ENCODE measurements at places on chromosomes 1 and 21.

DNA sequence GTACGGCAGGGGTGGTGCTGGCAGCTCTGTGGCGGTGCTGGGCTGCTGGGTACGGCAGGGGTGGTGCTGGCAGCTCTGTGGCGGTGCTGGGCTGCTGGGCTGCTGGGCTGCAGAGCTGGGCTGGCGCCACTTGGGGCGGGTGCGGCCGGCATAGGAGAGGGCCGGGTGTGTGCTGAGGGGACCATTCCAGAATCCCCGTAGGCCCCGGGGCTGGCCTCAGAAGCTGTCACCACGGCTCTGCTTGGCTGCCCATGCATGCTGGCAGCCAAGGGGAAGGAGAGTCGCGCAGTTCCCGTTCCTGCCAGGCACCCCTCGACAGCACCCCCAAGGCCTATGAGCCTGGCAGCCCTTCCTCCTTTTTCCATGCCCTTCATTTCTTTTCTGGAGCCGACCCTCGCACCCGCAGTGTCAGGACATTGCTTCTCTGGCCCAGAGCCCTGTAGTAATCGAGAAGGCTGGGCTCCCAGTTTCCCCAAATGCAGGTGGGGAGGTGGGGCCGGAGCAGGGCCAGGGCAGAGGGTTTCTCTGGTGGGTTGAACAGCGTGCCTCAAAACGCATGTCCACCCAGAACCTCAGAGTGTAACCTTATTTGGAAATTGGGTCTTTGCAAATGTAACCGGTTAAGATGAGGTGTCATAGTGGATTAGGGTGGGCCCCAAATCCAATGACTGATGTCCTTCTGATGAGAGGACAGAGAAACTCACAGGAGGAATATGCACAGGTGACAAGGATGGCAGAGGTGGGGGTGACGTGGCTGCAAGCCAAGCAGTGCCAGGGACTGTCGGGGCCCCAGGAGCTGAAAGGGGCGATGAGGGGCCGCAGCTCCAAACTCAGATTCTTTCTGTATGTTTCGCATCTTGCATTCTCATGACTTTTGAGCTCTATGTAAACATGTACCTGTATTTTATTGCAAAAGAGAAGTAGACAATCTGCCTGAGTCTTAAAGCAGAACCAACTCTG is 71.0 kb upstream of the ACTRT2 start:
- H3K27me3 ChIP-seq = no peaks in the 10 kb centered on the region
- no peak for DNase-seq
- H3K27ac ChIP-seq = no peak overlapping the region
- no peaks in the 10 kb centered on the region for H3K36me3 ChIP-seq

DNA sequence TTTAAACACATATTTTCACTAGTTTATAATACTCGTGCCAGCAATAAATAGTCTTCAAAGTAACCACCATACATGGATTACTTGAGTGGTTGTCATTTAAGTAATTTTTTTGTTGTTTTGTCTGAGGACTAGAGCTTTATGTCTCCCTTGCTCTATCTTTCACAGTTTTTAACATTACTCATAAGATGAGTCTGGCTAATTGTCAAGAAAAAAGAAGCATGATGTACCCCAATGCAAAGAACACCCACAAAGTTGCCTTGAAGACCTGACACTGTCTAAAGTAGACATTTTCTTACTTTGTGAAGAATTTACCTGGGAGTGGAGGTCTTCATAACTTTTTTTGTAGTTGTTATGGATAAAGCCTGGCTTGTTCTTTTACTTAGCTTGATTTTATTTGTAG is 210.4 kb upstream of the BRINP3 start:
- no peak overlapping the region for H3K4me3 ChIP-seq
- no peaks in the 10 kb centered on the region for H3K4me1 ChIP-seq
- no peaks in the 10 kb centered on the region for H3K27me3 ChIP-seq
- H3K36me3 ChIP-seq = no peaks in the 10 kb centered on the region

DNA sequence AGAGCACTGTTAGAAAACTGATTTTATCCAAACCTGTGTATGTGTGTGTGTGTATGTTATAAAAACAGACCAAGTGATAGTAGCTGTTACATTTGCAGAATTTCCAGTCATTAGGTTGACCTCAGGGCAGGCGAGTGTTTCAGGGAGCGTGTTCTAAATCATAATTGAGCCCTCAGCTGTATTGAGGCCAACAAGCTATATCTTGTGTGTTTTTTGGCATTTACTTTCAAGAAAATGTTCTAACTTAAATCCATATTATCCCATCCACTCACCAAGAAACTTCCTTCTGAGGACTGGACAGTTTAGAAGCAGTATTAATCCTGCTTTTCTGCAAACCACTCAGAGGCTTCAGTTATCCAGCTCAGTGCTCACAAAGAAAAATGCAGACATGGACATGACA is 12.0 kb downstream of the DDAH1 start:
- DNase-seq = no peak
- no peak overlapping the region for H3K27ac ChIP-seq
- H3K4me3 ChIP-seq = no peak overlapping the region
- H3K27me3 ChIP-seq = no peaks in the 10 kb centered on the region
- no peaks in the 10 kb centered on the region for H3K36me3 ChIP-seq

DNA sequence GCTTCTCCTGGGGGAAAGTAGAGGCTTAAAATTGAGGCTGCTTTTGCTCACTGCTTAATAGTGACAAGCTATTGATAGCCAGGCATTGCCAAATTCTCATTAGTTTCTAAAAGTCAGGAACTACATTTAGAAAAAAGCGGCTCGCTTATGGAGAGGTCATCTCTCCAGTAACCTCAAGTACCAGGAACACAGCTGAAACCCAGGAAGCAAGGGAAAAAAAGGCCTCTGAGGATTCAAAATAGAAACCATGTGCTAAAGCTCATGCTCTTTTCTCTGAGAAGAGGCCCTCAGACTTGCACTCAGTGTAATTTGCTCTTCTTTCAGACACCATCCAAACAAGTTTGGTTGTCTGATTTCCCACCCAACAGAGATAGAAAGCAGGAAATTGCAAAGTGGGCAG is 261.4 kb upstream of the USP25 start:
- no peaks in the 10 kb centered on the region for H3K27me3 ChIP-seq
- no peak overlapping the region for H3K4me3 ChIP-seq
- DNase-seq = no peak
- no peaks in the 10 kb centered on the region for H3K36me3 ChIP-seq

DNA sequence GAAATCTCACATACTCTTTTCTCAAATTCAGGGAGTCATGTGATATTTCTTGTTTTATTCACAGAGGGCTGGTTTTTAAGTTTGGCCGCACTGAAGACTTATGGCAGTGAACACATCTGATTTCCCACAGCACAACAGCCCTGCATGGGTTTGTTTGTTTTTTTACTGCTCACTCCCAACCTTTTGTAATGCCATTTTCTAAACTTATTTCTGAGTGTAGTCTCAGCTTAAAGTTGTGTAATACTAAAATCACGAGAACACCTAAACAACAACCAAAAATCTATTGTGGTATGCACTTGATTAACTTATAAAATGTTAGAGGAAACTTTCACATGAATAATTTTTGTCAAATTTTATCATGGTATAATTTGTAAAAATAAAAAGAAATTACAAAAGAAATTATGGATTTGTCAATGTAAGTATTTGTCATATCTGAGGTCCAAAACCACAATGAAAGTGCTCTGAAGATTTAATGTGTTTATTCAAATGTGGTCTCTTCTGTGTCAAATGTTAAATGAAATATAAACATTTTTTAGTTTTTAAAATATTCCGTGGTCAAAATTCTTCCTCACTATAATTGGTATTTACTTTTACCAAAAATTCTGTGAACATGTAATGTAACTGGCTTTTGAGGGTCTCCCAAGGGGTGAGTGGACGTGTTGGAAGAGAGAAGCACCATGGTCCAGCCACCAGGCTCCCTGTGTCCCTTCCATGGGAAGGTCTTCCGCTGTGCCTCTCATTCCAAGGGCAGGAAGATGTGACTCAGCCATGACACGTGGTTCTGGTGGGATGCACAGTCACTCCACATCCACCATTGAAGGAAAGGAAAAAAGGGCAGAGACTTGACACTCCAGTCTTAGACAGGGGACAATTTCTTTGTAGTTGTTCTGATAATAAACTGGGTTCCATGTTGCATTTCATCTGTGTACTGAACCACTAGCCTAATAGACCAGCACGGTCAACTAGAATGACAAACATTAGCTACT is 22.8 kb downstream of the TMEM50A start:
- no peaks in the 10 kb centered on the region for H3K27me3 ChIP-seq
- H3K4me3 ChIP-seq = no peak overlapping the region

GRCh38 chr1:176469450-176470010 is 6.6 kb downstream of the PAPPA2 start:
- no peak for DNase-seq
- H3K4me3 ChIP-seq = no peak overlapping the region
- peaks cover 7% of the 10 kb centered on the region for H3K4me1 ChIP-seq
- no peaks in the 10 kb centered on the region for H3K27me3 ChIP-seq

- no peak overlapping the region for H3K4me3 ChIP-seq
- DNase-seq = peak; percentile 1
- H3K36me3 ChIP-seq = no peaks in the 10 kb centered on the region
Measured at GRCh38 chr21:16002874-16003466, 273.2 kb downstream of the USP25 start.

GRCh38 chr1:228249513-228250305 is 41.9 kb downstream of the OBSCN start:
- H3K27me3 ChIP-seq = no peaks in the 10 kb centered on the region
- no peaks in the 10 kb centered on the region for H3K4me1 ChIP-seq
- no peak overlapping the region for H3K4me3 ChIP-seq
- peaks cover 20% of the 10 kb centered on the region for H3K36me3 ChIP-seq
- no peak for DNase-seq
- no peak overlapping the region for H3K27ac ChIP-seq

DNA sequence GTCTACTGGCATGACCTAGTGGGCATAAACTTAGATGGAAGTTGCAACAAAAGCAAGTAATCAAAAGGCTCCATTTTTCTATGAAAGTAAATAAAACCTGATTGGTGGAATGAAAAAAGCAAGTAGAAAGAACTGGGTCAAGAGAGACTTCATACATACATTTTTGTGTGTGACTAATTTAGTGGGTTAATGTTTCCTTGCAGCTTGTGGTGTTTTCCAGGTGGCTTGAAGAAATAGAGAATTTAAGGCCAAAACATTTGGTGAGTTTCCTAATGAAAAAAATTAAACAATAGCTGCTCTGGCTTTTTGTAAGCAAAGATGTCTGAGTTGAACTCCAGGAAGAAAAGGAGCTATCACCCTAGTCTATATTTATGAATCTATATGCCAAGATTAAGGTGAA is 71.0 kb downstream of the ZC3H11B start:
- no peaks in the 10 kb centered on the region for H3K27me3 ChIP-seq
- H3K36me3 ChIP-seq = no peaks in the 10 kb centered on the region

DNA sequence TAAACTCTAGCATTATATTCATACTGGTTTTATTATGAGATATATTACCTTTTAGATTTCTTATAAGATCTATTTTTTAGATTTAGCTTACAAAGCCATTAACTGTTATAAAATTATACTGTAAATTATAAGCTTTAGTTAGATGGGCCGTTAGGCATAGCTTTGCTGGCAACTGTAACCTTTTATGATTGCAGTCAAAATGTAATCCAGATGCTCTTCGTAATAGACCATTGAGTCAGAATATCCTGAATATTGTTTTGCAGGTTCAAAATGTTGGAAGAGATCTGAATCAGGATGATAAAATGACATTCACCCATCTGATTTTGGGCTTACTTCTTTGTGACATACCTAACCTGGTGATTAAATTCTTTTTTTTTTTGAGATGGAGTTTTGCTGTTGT is 20.9 kb downstream of the ITSN1 start:
- no peak overlapping the region for H3K4me3 ChIP-seq
- no peaks in the 10 kb centered on the region for H3K27me3 ChIP-seq
- no peak overlapping the region for H3K27ac ChIP-seq
- DNase-seq = no peak
- H3K36me3 ChIP-seq = no peaks in the 10 kb centered on the region
- peaks cover 12% of the 10 kb centered on the region for H3K4me1 ChIP-seq

DNA sequence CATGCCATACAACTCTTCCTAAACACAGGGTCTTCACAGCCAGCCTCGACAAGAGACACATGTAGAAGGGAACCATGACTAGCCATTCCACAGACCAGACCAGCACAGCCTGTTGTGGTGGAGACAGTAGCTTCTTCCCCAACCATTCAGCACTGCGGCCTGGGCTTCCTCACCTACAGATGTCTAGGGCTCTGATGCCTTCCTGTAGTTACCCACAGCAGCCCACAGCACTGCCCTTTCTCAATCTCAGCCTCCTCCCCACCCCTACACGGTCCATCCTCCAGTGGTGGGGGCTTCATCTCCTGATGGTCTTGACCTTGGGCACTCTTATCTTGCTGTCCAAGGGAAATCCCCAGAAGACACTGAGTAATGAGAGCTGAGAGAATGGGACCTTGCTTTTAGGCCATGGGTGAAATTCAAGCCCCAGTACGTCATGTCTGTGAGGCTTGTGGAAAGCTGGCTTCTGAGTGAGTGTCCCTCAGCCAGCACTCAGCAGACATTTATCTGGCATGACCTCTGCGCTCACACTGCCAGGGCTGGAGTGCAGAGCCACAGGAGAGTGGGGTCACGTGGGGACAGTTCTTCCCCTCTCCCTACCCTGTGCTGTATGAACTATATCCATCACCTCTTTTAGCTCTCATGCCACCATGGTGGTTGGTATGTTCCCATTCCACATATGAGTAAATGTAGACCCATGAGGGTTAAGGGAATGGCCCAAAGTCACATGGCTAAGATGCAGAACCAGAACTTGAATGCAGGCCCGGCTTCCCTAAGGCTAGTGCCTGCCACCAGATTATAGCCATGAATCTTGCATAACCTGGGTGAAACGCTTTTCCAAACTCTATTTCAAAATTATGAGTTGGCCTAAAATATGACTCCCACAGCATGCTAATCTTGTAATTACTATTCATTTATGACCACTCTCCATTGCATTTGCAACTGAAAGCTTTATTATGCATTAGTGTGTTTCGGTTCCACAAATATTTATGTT is 104.7 kb downstream of the HIVEP3 start:
- H3K27me3 ChIP-seq = no peaks in the 10 kb centered on the region
- no peak overlapping the region for H3K27ac ChIP-seq
- H3K4me3 ChIP-seq = no peak overlapping the region
- peak; percentile 95 for DNase-seq

DNA sequence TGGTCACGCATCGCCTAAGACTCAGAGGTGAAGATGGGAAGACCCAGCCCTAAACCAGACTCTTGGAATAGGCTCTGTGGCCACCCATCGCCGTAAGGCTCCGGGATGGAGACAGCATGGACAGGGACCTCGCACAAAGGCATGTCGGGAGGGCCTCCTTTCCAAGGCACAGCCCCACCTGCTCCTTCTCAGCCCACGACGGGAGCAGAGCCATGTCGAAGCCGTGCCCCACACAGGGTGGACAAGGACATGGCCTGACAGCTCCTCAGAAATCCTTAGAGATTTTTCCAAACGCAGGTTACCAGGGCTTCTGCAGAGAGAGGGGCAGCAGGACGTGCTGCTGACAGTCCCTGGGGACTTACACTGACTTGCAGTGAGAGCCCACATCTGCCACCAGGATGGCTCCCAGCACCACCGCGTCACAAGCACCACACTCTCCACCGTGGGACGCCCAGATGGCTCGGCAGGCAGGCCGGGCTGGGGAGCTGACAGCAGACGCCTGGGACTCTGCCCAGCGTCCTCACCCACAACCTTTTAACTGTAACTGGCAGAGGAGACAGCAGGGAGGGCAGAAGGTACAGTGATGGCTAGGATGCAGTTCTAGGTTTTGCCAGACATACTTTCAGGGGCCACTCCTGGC is 12.0 kb downstream of the SSU72 start:
- peaks cover 2% of the 10 kb centered on the region for H3K4me1 ChIP-seq
- peaks cover 59% of the 10 kb centered on the region for H3K36me3 ChIP-seq
- no peak overlapping the region for H3K27ac ChIP-seq
- H3K4me3 ChIP-seq = no peak overlapping the region

Data from trophoblast cell (in vitro differentiated cells and primary cell).